ENCODE measurements at places on chromosomes 13 and 19.
A peak's percentile ranks its signal among the peaks of the same experiment; 100 is the strongest.

DNA sequence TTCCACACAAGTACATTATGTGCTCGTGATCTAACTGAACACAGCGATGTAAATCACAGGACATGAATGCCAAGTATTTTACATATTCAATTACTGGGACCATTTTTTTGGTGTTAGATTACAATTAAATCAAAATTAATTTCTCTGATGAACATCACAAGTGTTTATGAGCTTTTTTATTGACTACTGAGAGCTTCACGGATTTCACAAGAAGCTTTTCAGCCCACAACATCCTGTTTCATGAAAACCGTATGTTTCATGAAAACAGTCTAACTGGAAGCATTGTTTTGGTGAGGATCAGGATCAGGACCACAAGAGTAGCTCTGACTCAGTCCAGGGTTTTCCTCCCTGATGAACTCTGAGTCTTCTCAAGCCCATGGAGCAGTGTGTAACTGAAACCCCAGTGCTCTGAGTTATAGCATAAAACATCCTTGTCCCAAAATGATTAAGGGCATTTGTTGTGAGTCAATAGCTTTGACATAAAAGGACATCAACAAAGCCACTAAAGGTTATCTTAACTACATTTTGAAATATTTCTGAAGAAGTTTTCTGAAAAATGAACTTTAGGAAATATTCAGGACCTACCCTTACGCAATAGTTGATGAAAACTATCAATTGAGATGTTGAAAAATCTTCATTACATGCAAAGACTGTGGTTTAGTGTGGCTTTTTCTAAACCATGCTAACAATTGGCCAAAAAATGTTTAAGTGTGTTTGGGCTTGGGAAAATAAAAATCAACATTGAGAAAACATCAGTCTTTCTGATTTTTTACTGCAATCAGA is 49.3 kb downstream of the UFM1 start:
- DNase-seq: no peak

GRCh38 chr19:8806661-8807060 is 25.4 kb downstream of the ZNF558 start:
- DNase-seq: no peak

- no peak for DNase-seq
Observed at GRCh38 chr13:113491418-113491883, 940 bp upstream of the DCUN1D2 start.

DNA sequence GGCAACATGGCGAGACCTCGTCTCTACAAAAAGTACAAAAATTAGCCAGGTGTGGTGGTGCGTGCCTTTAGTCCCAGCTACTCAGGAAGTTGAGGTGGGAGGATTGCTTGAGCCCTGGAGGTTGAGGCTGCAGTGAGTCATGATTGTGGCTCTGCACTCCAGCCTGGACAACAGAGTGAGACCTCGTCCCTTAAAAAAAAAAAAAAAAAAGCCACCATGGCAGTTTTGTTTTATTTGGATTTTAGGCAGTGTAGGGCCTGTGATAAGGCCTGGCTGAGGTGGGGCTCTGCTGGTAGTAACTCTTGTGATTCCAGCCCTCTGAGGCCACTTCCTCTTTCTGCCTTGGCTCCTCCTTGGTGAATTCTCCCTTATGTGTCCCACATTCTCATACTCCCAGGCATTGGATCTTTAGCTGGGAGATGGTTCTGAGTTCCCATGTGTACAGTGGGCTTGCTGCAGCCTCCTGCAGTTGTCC is 39.2 kb downstream of the GATAD2A start:
- no peak for DNase-seq

- DNase-seq: no peak
Observed at GRCh38 chr13:75635828-75636435, at the start of gene LMO7. LMO7 (plus strand) TSS chr13:75636330; CDS start chr13:75636658, 328 bp downstream.

- no peak for DNase-seq
Observed at GRCh38 chr19:45881082-45881908, 4.6 kb downstream of the IRF2BP1 start.

- DNase-seq: no peak
Observed at GRCh38 chr19:38711726-38712153, 32.5 kb downstream of the CAPN12 start.

GRCh38 chr19:1853295-1854038 is 5.2 kb upstream of the REXO1 start:
- peak; percentile 13 for DNase-seq

- DNase-seq: no peak
Observed at GRCh38 chr13:65530688-65531087, 1699.4 kb downstream of the PCDH9 start.
